ENCODE measurements at places on chromosomes 16 and 17.

DNA sequence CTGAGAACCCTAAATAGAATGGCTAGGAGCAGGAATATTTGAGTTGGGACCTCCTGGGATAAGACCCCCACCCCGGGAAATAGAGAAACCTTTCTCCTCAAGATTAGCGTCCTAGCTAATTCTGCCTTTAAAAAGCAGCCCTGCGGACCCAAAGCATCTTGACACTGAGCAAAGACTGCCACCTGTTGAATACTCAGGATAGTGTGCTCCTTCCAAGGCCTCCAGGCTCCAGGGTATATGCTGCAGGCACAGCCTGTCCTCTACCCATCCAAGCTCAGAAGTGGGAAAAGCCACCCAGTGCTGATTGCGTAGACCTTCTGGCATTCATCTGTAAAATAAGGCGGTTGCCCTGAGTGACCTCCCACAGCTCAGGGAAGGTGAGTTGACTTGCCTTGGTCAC lies 456.2 kb upstream of the DYNLRB2 start:
- DNase-seq = no peak
- no peak overlapping the region for H3K27ac ChIP-seq
- H3K4me3 ChIP-seq = no peak overlapping the region
- H3K4me1 ChIP-seq = no peaks in the 10 kb centered on the region
- peaks cover 11% of the 10 kb centered on the region for H3K27me3 ChIP-seq

DNA sequence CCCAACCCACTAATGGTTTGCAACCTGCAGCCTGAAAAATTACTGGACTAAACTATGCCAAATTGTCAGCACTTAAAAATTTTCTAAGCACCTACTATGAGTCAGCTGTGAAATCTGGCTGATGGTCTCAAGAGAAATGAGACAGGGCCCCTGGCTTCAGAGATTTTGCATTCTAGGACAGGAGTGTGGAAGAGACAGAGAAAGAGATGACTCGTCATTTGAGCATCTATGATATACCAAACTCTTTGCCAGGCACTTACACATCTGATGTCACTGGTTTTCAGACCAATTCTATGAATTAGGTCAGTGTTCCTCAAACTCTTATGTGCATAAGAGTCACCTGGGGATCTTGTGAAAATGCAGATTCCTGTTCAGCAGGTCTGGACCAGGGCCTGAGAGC lies 44.4 kb downstream of the CLEC19A start:
- H3K4me3 ChIP-seq = no peak overlapping the region
- DNase-seq = no peak
- no peaks in the 10 kb centered on the region for H3K36me3 ChIP-seq
- H3K4me1 ChIP-seq = no peaks in the 10 kb centered on the region

DNA sequence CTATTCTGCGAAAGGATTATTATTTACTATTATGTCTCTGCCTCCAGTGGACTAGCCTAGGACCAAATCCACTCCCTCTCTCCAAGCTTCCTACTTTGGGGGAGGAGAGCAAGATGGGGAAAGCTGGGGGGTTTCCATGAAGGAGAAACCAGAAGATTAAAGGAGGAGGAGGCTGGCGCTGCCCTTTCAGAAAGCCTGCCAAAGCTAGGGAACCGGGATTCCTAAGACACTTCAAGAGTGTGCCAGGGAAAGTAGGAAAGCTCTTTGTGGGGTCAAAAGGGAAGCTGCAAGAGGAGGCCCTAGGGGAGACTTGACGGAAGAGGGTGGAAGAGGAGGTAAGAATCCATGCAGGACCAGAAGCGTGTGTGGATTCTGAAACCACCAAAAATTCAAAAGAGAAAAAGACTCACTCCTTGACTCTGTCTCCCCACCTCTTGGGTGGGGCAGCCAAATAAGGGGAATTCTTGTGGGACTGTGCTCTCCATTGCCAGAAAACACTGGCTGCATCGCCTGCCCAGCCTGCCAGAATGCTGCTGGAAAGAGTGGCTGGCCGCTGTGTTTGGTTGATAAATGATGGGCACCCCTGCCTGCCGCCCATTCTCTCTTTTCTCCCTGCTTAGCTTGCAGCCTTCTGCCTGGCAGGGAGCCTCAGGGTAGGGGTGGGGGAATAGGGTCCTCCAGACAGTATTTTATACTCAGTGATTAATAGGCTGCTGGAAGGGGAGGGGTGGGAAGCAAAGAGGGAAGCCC lies 11.8 kb upstream of the KAT7 start:
- peaks cover 5% of the 10 kb centered on the region for H3K27me3 ChIP-seq
- H3K36me3 ChIP-seq = no peaks in the 10 kb centered on the region
- no peak overlapping the region for H3K4me3 ChIP-seq
- peaks cover 11% of the 10 kb centered on the region for H3K4me1 ChIP-seq

DNA sequence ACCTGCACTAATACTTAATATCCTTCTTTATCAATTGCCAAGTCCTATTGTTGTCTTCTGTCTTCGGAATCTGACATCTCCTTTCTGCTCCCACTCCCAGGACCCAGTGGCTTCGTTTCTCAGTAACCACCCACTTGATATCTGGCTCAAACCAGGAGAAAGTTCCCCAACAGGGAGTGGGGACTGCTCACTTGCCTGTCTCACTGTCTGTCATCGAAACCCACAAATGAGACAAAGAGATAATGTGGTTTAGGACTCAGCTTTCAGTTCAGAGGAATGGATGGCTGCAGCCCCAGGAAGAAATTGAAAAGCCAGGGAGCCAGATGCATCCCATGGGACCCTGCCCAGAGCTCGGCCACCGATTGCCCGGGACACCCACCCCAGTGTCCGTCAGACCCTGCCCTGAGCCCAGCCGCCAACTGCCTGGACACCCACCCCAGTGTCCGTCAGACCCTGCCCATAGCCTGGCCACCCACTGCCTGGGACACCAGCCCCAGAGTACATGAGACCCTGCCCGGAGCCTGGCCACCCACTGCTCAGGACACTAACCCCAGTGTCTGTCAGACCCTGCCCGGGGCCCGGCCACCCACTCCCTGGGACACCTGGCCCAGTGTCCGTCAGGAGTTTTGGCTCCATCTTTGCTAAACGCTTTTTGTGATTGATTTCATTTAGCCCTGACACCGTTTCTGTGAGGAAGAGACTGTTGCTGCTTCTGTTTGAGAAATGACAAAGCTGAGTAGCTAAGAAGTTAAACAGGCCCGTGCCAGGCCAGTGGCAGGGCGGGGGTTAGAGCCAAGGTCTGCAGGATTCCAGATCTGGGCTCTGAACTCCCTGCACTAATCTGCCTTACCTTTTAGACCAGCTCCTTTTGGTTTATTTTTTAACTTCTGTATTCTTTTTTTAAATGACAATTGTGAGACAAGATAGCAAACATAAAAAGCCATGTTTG lies 251.4 kb downstream of the PHKB start:
- H3K27ac ChIP-seq = no peak overlapping the region
- DNase-seq = no peak
- H3K36me3 ChIP-seq = no peaks in the 10 kb centered on the region
- H3K4me3 ChIP-seq = no peak overlapping the region
- H3K27me3 ChIP-seq = peaks cover 1% of the 10 kb centered on the region

DNA sequence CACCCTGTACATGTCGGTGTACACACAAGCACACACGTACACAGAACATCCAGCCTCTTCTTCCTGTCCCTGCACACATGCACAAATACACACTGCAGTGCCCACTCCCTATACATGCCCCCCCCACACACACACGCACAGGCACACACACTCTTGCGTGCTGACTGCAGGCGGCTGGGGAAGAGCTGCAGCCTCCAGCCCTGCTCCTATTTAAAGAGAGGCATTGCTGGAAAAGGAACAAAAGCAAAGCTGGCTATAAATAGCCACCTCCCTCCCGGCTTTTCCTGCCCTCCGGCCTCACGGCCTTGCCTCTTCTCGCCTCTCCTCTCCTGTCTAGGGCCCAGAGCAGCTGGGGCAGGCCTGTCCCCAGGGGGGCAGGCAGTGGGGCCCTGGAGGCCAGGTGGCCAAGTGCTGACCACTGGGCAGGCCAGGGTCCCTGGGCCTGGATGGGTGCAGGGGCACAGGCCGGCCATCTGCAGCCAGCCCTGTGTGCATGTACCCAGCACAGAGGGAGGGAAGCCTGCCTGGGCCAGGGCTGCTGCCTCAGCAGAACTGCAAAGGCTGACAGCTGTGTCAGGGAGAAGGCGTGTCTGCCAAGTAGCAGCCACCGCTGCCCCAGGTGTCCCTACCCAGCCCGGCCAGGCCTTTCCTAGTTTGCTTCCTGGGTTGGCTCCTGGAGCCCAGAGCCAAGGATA lies 25.4 kb downstream of the RTN4RL1 start:
- H3K27ac ChIP-seq = no peak overlapping the region
- H3K27me3 ChIP-seq = peaks cover 36% of the 10 kb centered on the region
- DNase-seq = no peak
- H3K36me3 ChIP-seq = peaks cover 2% of the 10 kb centered on the region
- peak overlapping the region; percentile 58 for H3K4me3 ChIP-seq

GRCh38 chr16:49835161-49835777 lies 20.6 kb downstream of the ZNF423 start:
- H3K27ac ChIP-seq = no peak overlapping the region
- no peaks in the 10 kb centered on the region for H3K4me1 ChIP-seq
- DNase-seq = no peak
- H3K4me3 ChIP-seq = no peak overlapping the region
- no peaks in the 10 kb centered on the region for H3K36me3 ChIP-seq
- peaks cover 13% of the 10 kb centered on the region for H3K27me3 ChIP-seq

- H3K36me3 ChIP-seq = peaks cover 2% of the 10 kb centered on the region
- no peak overlapping the region for H3K4me3 ChIP-seq
- no peak overlapping the region for H3K27ac ChIP-seq
- DNase-seq = no peak
- H3K4me1 ChIP-seq = no peaks in the 10 kb centered on the region
These were observed 286.1 kb upstream of the PMFBP1 start for GRCh38 chr16:72458035-72458434.

DNA sequence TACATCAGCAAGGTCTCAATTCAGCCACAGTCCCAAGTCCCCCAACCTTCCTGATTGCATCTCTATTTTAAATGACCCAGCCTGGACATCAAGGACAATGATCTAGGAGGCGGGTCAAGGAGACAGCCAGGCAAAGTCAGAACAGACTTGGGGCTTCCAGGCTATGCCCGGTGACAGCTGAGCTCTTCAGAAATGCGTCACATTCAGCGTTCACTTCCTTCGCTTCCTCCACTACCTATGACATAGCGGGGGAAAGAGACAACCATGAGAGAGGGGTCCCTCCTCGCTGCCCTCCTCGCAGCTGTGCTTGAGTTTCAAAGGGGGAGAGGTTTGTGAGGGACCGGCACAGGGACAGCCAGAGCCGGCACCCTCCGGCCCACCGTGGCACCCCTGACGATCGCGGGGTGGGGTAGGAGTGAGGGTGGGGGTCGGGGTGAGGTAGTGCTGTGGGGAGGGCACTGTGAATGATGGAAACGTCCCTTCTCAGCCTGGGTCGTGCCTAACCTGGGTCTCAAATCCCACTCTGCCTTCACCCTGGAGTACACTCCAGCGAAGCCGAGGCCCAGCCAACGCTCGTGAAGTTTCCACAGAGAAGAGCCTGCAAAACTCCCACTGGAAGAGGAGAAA lies 12.3 kb upstream of the LGALS3BP start:
- no peak for DNase-seq
- H3K36me3 ChIP-seq = peaks cover 38% of the 10 kb centered on the region
- peaks cover 10% of the 10 kb centered on the region for H3K4me1 ChIP-seq
- H3K27ac ChIP-seq = no peak overlapping the region
- no peak overlapping the region for H3K4me3 ChIP-seq

DNA sequence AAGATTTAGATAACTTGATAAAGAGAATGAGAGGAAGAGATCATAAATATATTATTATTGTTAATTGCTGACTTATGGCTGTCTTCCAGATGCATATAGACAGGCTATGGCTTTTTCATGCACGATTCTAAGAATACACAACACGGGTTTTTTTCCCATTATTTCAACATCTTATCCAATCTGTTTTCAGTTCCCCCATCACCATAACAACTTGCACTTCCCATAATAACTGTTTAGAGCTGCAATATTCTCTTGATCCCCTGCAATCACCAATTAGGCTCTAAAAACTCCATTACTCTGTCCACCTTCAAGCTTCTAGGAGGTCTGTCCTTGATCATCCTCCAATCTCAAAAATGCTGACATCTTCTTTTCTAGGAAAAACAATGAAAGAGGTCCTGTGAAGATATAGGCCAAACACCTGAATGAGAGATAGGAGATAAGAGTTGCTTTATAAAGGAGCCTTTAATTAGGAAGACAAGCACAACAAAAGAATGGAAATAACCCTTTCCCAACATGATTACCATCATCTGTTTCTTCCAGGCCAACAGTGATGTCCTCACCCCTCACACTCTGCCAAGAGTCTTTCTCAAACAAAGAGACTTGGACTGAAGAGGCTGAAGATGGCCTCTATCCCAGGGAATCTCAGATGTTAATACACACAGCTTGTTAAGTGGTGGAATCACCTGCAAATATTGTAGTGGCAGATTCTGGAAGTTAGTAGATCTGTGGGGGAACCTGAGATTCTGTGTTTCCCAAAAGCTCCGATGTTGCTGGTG lies 32.2 kb upstream of the CCL2 start:
- no peaks in the 10 kb centered on the region for H3K4me1 ChIP-seq
- no peak overlapping the region for H3K27ac ChIP-seq
- peaks cover 15% of the 10 kb centered on the region for H3K27me3 ChIP-seq
- no peak overlapping the region for H3K4me3 ChIP-seq
- H3K36me3 ChIP-seq = no peaks in the 10 kb centered on the region
- DNase-seq = no peak

- H3K4me1 ChIP-seq = no peaks in the 10 kb centered on the region
- no peak overlapping the region for H3K4me3 ChIP-seq
- no peak overlapping the region for H3K27ac ChIP-seq
- H3K27me3 ChIP-seq = peaks cover 8% of the 10 kb centered on the region
These were observed 231.0 kb downstream of the RAB11FIP4 start for GRCh38 chr17:31622500-31622899.

DNA sequence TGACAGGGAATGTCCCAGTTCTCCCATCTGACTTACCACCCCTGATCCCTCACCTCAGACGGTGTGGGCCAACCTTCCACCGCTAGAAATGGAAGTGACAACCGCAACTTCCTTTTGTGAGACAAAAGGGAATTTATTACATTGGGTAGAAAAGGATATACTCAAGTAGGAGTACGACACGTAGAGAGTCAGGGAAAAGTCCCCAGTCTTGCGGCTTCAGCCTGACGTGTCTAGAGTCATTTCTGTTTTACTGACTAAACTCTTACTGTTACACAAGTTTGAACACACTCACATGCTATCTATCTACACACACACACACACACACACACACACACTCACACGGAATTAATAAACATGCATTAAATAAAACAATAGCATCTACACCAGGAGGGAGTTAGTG lies 178.9 kb downstream of the COPRS start:
- H3K36me3 ChIP-seq = peaks cover 3% of the 10 kb centered on the region
- H3K27ac ChIP-seq = peak overlapping the region; percentile 87
- DNase-seq = peak; percentile 52
- H3K27me3 ChIP-seq = peaks cover 30% of the 10 kb centered on the region
- peak overlapping the region; percentile 23 for H3K4me3 ChIP-seq

GRCh38 chr16:54886078-54886477 lies 44.6 kb upstream of the IRX5 start:
- H3K36me3 ChIP-seq = no peaks in the 10 kb centered on the region
- no peaks in the 10 kb centered on the region for H3K27me3 ChIP-seq
- no peaks in the 10 kb centered on the region for H3K4me1 ChIP-seq
- H3K27ac ChIP-seq = no peak overlapping the region
- H3K4me3 ChIP-seq = no peak overlapping the region

Measured in activated T-helper 1 cell treated with anti-CD3 and anti-CD28 coated beads, Interleukin-12 subunit alpha, Interleukin-12 subunit beta, Interleukin-2, Interleukin-4 antibody, amounts not matched to agents 30 ng/mL and 10 ng/mL and 1 ng/mL, durations not matched to agents 14 hours and 24 hours and 36 hours (primary cell).